SJSA1 (cell line): ENCODE measurements at places on chromosomes 5 and 9. TPM values are rescaled to one million over a fixed set of nuclear protein-coding genes. Genes with fewer than 3 reads are reported as not detected.

The EQTN gene
- not detected in 2 replicates for total RNA-seq

The UAP1L1 gene
- total RNA-seq, result 3.4 and 5.6 TPM in 2 replicates

The TAF1L gene
- not detected in 2 replicates for total RNA-seq

DNA sequence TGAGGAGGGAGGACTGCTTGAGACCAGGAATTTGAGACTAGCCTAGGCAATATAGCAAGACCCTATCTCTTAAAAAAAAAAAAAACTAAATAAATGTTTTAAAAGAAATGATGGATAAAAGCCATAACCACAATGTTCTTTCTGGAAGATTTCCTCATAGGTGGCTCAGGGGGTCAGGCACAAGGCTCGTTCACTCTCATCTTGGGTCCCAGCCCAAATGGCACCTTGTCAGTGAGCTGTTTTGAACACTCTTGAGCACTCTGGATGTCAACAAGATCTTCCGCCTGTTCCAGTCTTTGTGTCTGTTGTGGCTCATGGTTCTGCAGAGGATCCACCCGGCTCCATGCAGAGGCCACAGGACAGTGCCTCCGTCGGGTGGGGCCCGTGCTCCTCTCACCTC, 35.7 kb upstream of the LMX1B start:
- no peaks in the 10 kb centered on the region for H3K36me3 ChIP-seq
- H3K27ac ChIP-seq, result no peak overlapping the region
- peaks cover 8% of the 10 kb centered on the region for H3K27me3 ChIP-seq
- no peaks in the 10 kb centered on the region for H3K4me1 ChIP-seq

GRCh38 chr9:76725885-76726284, 38.4 kb upstream of the PCA3 start:
- no peak overlapping the region for H3K27ac ChIP-seq
- H3K36me3 ChIP-seq, result no peaks in the 10 kb centered on the region
- H3K27me3 ChIP-seq, result no peaks in the 10 kb centered on the region; the same call in 1 of the 2 replicates
- H3K4me1 ChIP-seq, result no peaks in the 10 kb centered on the region
- DNase-seq, result no peak
